ENCODE measurements at places on chromosomes 3 and 15.

GRCh38 chr3:39168156-39168780 is 14.9 kb upstream of the CSRNP1 start:
- DNase-seq: no peak

- no peak for DNase-seq
Observed at GRCh38 chr15:62983956-62984355, 58.6 kb upstream of the TPM1 start.

DNA sequence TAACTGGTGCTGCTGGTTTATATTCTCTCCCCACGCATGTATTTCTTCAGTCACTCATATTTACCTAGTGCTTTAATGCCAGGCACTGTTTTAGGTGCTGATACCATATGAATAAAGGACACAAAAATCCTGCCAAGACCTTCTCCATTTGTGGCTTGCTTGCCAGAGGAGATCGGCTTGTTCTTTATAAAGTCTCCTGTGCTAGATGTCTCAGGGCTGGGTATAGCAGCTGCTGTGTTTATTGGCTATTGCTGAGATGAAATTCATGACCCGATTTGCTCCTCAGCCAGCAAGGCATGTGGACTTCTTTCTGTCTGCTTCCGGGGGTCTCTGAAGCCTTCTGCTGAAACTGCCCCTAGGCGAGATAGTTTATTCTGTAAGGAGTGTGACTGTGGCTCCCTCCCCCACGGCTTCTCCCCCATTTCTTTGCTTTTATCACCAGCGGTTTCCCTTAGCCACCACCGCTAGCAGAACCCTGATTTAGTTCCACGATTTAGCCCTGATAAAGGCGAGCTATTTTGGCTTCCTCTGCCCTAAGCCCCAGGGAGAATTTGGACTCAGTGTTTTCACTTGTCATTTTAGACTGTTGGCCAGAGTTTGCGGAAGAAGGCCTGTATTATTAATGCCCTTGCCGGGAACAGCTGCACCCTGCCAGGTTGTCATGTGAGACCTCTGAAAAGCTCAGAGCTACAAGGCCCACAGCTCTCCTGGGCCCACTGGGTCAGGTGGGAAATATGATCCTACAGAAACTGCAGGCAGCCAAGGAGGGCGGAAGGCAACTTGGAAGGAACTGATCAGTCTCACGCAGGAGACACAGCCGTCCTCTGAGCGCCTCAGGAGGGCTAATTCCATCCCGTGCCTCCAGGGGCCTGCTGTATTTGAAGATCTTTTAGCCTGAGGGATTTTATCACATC is 46.8 kb downstream of the ST6GAL1 start:
- DNase-seq: peak; percentile 94

DNA sequence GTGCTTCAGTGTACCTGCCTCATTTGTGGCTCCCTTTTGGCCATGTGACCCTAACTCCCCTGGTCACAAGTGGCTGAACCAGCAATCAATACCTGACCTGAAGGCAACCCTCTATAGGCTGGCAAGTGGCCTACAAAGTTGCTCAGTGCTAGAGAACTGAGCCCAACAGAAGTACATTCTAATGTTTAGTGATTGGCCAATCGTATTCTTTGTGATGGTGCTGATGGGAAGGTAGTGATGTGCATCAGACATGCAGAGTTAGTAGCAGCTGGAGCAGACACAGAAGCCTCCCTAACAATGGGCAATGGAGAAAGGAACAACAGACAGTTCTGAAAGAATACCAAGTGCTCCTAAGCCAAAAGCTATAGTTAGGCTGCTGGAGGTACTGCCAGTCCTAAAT is 10.4 kb upstream of the ATOSA start:
- DNase-seq: no peak

GRCh38 chr15:69500339-69500738 is 47.7 kb downstream of the RPLP1 start:
- no peak for DNase-seq

- DNase-seq: no peak
Observed at GRCh38 chr15:37638691-37639090, 295.7 kb upstream of the TMCO5A start.

DNA sequence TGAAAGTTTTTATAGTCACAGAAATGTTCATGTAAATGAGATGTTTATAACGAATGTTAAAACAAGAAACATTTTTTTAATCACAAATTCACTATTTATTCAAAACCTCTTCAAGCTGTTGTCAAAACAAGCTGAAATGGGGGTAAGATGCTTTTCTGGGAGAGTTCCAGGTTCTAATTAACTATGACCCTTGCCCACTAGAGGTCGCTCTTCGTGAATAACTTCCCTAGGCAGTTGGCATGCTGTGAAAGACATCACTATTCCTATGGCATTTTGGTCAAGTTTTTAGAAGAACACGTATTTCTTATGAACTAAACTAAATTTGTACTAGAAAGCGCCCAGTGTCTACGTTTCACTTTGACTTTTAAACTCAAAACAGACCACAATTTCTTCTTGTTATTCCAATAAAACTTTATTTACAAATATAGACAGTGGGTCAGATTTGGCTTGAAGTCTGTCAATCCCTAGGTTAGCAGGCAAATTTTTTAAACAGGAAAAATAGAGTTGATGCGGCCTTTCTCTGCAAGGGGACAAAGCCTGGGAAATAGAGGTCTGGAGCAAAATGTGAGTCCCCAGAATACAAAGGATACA is 62.8 kb upstream of the CMTM8 start:
- peak; percentile 83 for DNase-seq

DNA sequence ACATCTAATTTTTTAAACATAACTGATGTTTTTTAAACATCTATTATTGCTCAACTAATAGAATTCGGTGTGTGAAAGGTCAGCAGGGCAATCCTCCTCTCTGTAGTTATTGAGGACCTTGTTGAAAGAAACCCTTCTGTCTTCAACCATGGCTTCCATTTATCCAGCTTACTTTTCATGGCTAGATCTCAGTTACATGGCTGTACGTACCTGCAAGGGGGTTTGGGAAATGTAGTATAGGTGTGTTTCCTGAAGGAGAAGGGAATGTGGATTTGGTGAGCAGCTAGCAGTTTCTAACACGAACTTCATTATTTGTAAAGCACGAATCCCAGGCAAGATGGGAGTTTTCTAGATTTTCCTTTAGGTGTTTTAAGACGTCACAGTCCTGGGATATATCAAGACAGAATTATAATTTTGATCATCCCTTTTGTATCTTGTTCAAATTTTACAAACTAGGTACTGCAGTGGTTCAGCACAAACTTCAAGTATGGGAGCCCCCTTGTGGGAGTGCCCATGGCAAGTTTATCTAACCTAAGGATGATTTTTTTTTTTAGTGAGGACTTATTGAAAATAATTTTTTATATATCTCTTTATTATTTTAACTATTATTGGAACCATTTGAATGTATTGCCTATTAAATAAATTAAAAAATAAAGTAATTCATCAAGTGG is 41.6 kb downstream of the FBXL2 start:
- peak; percentile 28 for DNase-seq

DNA sequence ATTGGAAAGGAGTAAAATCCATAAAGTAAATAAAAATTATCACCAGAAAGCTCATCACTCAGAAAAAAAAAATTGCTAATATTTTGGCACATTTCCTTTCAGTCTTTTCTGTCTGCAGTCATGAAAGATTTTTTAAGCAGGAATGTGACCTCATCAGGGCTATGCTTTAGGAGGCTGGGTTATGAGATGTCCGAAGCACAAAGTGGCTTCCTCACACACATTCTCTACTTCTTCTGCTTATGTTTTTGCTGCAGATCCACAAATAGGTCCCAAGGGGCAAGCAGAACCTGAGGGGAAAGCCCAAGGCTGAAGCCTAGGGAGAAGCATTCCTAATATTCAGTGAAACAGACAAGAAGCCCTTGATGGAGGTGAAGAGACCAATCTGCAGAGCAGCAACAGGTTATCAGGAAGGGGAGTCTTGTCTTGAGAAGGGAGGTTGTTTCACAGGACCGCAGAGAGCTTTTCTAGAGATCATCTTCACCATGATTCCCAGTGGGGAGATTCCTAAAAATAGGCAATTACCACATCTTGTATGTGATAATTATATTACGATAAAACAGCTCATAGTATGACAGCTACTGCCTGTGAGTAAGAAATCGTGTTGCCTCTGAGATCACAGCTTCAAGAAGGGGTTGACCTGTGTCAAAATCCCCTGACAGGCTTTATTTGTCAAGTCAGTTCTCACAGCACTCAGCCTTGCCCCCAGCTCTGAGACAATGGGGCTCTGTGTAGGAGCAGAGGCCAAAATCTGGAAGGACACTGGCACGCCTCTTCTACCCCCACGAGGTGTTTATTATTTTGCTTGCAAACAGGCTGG is 60.5 kb downstream of the IGF2BP2 start:
- peak; percentile 75 for DNase-seq

DNA sequence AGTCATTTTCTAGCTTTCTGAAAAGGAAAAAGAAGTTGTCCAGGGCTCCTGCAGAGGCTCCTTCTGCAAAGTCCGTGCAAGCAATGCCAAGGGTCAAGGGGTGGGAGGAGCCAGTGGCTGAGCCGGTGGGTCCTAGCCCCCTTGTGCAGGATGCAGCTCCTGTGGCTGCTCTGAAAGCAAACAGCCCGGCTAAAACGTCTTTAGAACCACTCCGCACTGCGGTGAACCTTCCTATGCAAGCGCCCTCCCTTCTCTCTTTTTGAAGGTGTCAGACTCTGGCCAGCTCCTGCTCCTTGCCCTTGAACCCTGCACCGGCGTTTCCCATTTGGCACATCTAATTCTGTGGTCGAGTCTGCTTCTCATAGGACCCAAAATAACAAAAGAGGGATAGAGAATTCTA is 183.1 kb downstream of the UACA start:
- no peak for DNase-seq

DNA sequence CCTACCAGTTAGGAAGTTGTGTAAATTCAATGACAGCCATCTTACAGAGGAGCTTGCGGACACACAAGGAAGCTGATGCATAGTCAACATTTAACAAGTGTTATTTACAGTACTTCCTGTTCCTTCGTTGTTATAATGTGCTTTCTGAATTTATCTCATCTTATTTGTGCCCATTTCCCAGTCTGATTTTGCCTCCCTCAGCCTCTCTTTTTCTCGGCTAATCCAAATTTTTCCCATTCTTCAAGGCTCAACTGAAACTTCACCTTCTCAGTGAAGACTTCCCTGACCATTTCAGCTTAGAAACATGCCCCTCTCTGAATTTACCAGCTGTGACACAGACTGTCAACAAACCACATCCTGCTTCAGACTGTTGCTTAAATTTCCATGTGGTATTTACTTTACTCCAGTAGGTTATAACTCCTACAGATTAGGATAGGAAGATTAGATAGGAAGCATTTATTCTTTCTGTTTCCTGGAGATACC is 55.7 kb upstream of the CP start:
- peak; percentile 35 for DNase-seq

DNA sequence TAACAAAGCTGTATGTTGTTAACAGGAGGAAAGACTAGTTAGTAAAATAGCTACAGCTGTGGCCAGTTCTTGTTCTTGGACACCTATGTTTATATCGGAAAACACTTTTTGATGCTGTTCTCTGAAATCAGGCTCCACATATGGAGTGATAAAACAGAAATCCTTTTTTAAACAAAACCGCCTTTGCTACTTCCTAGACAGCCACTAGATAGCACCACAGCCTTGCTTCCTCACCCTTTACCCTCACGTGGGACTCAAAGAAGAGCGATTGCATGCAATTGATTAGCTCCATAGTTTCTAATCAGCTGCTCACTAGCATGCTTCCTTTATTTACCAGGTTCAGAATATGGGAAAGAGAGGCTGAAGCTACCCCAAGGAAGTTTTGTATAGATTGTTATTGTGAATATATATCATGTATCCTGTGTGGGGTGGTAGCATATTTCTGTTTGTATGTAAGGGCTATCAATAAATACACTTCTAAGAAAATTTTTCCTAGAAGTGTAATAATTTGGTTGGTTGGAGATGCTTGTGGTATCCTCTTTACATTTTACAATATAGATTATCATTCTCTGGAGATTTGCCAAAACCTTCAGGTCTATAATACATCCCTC is 4.3 kb upstream of the MTFMT start:
- peak; percentile 63 for DNase-seq

DNA sequence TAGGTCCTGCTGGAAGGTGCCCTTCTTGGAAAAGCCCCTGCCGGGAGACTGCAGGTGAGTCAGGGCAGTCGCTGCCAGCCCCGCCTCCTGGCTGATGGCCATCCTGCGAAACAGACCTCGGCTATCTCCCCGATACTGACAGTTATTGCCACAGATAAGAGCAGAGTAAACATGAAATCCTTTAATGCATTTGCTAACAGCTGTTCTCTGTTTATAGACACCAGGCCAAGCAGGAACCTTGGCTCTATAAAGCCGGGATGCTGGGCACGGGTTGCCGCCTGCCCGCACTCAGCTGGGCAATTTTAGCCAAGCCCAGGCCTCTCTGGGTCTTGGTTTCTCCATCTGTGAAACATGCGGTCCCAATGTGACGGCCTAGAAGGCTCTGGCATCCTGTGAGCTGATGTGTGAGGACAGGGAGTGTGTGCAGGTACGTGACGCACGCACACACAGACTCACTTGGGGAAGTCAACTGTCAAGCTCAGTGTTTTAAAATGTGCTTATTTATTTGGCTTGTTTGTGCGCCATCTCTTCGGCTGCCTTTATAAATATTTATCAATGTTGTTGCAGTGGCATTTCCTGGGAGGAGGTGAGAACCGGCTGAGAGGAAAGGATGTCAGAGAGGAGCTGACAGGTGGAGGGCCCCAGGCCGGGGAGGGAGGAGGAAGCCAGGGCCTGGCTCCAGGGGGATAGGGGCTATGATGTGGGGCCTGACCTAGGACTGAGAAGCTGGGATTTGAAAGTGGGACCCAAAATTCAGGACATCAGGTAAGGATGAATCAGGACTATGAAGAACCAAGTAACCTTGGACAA is 50.8 kb upstream of the PRR23E start:
- no peak for DNase-seq

GRCh38 chr3:59263152-59263551 is 213.3 kb upstream of the CFAP20DC start:
- DNase-seq: no peak

DNA sequence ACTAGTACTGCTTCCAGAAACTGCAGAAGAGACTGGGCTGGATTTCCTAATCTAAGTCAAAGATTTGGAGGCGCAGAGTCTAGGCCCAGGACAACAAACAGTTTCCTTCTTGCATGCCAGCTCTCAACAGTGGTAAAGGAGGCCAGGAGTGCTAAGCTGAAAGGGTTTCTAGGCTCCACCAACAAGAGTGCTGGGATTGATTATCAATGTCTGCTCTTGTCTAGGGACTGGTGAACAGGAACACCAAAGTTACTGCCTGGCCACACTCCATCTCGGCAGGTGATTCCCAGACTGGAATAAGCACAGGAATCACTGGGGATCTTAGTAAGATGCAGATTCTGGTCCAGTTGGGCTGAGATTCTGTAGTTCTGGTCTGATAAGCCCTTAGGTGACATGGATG is 22.8 kb upstream of the FGD5 start:
- no peak for DNase-seq

DNA sequence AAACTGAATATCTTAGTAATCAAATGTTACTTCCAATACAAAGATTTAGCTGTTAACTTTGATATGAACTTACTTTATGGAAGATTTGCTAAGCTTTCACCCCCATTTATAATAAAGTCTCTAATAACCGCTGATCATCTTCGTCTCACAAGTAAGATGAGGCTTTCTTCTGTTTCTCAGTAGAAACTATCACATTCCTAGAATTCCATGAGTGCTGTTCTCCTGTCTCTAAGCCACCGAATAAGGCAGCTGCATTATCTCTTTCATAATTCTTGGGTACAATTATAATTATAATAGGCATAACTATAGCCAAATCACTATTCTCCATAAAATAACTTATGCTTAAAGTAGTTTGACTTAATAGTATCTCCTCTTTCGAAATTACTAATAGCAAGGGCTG is 18.3 kb upstream of the SETMAR start:
- no peak for DNase-seq
